Lung microvascular endothelial cell (primary cell): ENCODE measurements at places on chromosomes 1 and 21. TPM values are rescaled to one million over a fixed set of nuclear protein-coding genes. Genes with fewer than 3 reads are reported as not detected.

The ICOSLG gene
- total RNA-seq, result 0.65 and 0.79 TPM in 2 replicates

DNA sequence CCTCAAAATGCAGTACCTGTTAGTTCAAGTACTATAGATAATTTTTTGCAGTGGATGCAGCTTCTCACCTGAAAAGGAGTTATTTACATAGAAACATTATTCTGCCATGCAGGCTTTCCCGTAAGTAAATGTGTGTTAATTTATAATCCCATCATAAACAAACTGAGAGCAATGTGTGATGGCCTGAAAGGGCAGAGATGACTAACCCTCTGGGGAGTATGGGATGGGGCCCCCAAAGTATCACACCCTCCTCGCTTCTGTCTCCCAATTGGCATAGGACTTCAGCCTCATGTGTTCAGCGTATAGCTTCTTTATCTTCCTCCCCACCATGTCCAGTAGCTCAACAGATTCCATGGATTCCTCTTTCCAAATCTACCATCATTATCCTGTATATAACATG lies 7.6 kb downstream of the HMGCL start:
- DNase-seq, result no peak

GRCh38 chr1:1779320-1779675 lies 1.0 kb upstream of the NADK start:
- no peak for DNase-seq

GRCh38 chr1:75990686-75991085 lies 58.5 kb upstream of the ASB17 start:
- no peak for DNase-seq

DNA sequence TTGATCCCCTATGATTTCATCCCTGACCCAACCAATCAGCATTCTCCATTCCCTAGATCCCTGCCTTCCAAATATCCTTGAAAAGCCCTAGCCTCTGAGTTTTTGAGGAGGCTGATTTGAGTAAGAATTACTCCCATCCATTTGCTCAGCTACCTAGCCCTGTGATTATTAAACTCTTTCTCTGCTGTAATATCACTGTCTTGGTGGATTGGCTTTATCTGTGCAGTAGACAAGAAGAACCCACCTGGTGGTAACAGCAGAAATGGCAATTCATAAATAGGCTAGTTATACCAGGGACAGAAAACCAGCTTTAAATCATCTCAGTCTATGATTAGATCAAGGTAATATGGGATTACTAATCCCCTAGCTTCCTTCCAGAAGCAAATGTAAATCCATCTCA lies 13.0 kb downstream of the IL20 start:
- no peak for DNase-seq
